Epithelial cell of proximal tubule (primary cell): ENCODE measurements at places on chromosomes 11 and 22. TPM values are rescaled to one million over a fixed set of nuclear protein-coding genes. Genes with fewer than 3 reads are reported as not detected.

- DNase-seq = no peak
These were observed 1404.8 kb downstream of the TBC1D22A start for GRCh38 chr22:48167238-48167637.

Gene COX8A
- total RNA-seq = 539 and 593 TPM in 2 replicates

DNA sequence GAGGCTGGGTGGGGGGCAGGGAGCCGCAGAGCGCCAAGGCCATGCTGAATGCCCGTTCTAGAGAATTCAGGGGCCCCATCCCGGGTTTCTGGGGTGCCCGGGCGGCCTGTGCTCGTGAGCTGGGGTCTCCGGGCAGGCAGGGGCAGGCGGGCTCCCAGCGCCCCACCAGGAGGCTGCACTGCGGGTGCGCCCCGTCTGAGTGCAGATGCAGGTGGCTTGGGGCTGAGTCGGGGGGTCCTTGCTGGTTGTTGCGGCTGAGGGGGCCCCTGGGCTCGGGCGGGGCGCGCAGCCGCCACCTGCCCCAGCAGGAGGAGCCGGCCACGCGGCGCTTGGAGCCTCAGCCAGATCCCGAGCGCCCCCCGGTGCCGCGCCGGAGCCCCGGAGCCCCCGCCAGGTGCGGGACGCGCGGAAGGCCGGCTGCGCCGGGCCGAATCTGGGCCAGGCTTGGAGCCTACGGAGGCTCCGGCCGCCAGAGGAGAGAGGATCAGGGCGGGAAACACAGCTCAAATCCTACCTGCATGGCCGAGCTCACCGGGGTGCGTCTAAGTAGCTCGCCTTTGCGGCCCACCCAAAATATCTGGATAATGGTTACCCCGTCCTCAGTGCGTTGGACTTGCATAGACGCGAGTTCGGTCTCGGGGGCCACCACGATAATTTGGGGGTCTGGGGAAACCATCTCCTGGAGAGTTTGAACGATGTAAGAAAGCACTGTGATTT is 590 bp upstream of the IGF2 start:
- no peak for DNase-seq

- DNase-seq = no peak
These were observed 10.7 kb downstream of the SAA4 start for GRCh38 chr11:18225913-18226312.

Gene P4HA3
- total RNA-seq = 0.51 and 0.81 TPM in 2 replicates

DNA sequence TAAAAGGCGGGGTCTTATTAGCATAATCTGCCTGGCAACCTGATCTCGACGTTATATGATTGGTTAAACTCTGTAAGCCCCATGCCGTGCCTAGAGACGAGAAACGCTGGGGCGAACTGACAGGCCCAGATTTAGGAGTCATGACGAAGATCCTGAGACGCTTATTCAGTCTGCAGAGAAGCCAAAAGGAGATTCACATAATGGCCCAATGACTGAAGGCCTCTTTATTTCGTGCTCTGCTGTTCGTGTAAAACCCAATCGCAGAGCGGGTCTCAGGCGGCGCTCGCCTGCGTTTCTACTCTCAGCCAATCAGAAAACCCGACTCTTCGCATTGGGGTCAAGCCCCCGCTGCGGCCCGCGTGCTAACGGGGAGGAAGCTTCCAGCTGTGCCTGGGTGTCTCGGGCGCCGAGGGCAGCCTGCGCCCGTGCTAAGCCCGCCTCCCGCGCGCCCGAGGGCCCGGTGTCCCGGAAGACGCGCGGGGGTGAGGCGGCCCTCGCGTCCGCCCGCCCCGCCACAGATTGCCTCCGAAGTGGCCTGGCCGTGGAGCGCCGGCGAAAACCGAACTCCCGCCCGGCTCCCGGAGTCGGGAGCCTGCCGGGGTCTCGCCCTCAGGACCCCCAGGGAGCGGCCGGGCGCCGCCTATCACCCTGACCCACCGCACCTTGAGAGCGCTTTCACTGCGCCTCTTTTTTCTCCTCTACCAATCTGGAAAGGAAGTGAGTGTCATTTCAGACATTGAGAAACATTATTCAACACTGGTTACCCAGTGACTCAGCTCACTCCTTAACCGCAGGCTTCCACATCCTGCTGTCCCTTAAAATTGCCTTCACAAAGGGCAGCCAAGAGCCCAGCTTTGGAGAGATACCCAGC is 446 bp upstream of the PRDM10 start:
- peak; percentile 96 for DNase-seq

Gene YPEL1
- 1.5 and 7.3 TPM in 2 replicates for total RNA-seq

- DNase-seq = no peak
These were observed 1.0 kb downstream of the ADSL start for GRCh38 chr22:40347300-40347699.

DNA sequence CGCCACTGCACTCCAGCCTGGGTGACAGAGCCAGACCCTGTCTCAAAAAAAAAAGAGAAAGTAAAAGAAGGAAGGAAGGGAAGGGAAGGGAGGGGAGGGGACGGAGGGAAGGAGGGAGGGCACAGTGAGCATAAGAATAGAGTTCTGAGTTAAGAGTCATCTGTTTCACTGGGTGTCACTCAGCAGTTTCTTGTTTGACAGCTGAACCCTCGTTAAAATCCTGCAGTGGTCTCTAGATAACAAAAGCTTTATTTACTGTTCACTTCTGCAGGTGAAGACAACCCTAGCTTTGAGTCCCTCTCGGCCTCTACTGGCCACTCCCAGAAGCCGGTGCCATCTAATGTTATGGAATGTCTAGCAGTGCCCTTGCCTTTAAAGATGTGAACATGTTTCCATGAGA is 71.2 kb downstream of the CLPB start:
- no peak for DNase-seq

- DNase-seq = no peak
These were observed 41.3 kb downstream of the POU2F3 start for GRCh38 chr11:120281143-120281795.
